ENCODE measurements at places on chromosomes 2 and 18.

- no peak for DNase-seq
Observed at GRCh38 chr2:5696404-5696944, 4.3 kb downstream of the SOX11 start.

GRCh38 chr2:100741880-100742276 lies 78.1 kb upstream of the NPAS2 start:
- no peak for DNase-seq

- no peak for DNase-seq
Observed at GRCh38 chr2:11797846-11798245, 51.4 kb downstream of the LPIN1 start.

DNA sequence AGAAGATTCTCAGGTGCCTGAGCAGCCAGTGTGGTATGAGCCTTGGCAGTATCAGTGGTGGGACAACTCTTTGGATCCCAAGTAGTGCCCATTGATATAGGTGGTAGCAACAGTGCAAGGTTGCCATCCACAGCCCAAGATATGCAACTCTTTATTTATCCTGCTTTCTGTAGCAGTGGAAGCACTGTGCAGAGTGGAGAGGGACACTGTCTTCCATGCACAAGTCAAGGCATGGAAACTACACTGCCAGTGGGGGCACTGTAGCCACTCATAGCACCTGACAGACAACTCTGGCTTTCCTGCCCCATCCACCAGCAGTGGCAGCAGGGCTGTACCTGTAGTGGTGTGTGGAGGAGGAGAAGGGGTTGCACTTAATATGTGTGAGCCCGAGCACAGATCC lies 409.6 kb upstream of the TMEFF2 start:
- DNase-seq, result no peak

DNA sequence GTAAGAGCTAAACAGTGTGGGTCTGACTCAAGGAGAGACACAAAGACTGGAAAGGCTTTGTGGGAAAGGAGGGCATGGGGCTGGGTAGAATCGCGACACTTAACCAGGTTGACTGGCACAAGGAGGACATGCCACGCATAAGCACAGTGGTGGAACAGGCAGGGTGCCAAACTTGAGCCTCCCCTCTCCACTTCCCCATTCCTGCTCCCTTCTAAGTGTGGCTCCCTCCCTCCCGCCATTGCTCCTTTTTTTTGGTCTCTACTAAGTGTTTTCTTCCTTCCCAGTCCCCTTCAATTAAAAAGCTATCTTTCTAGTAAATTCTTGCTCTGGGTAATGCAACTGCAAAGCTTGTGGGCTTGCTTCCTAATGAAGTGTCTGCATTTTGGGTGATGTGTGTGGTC lies 40.3 kb upstream of the ZFP36L2 start:
- no peak for DNase-seq

GRCh38 chr2:191622374-191623320 lies 55.3 kb upstream of the NABP1 start:
- DNase-seq, result no peak

DNA sequence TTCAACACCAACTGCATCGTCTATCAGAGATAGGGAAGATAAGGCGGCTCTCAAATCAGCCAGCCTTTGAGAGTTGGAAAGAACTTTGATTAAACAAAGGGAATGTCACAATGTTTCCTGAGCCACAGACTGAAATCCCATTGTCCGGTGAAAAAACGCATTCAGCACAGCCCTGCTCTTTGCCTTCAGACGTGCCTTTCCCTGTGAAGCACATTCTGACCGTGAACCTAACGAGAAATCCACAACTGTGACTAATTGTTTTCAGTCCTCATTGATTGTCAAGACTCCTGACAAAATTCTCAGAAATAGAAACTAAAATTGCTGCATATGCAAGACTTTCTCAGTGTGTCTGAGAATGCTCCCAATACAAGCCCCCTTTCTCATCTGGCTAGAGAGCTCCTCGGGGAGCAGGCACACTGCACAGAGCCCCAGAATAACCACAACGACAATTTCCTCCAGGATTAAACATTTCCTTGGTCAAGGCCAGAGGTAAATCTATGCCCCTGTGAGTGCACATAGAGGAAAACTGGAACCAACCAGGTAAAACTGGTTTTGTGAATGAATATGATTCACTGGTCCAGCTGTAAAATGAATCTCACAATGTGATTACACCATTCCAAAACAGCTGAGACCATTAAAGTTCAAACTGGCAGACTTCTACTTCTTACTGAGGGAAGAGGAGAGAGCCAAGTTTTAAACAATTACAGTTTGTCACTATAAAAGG lies 561.9 kb upstream of the ID2 start:
- peak; percentile 64 for DNase-seq

- no peak for DNase-seq
Observed at GRCh38 chr2:30218814-30219213, 12.5 kb upstream of the LBH start.

DNA sequence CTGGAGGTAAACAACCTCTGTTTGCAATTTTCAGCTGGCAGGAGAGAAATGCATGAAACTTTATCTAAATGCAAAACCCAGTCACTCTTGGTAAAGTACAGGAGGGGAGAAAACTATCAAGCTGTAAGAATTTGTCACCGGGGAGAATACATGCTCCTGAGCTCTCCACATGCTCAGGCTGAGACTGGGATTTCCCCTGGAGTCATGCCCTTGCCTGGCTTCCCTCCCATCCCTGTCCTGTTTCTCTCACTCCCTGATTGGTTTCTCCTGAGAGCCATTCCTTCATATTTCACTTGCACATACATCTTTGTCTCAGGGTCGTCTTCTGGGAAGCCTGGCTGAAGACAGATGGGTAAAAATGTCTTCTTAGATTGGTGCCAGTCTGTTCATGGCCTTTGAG lies 52.9 kb upstream of the SPATS2L start:
- DNase-seq, result peak; percentile 58

GRCh38 chr2:226838722-226839121 lies 2.9 kb downstream of the RHBDD1 start:
- DNase-seq, result no peak

DNA sequence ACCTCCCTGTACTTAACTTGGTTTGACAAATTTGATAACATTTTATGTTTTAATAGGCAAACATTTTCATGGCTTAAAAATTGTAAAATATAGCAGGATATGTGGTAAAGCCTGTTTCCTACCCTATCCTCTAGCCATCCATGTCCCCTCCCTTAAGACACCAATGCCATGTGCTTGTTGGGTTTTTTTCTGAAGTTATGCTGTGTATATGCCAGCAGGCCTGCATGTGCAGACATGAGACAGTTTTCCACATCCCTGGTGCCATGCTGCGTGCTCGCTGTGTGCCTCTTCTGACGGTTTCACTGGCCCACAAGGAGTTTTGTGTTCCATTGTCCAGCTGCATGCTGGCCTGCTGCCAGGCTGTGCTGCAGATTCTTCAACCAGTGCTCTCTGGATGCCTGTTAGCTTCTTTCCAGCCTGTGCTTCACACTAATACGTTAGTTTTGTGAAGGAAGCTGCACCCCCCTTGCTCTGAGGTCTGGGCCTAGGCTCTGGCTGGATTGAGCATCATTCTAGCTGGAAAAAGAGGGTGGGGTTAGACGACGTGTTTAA lies 16.9 kb downstream of the INPP4A start:
- peak; percentile 18 for DNase-seq

All from cardiac fibroblast (primary cell).